ENCODE measurements at places on chromosomes 4 and X.

DNA sequence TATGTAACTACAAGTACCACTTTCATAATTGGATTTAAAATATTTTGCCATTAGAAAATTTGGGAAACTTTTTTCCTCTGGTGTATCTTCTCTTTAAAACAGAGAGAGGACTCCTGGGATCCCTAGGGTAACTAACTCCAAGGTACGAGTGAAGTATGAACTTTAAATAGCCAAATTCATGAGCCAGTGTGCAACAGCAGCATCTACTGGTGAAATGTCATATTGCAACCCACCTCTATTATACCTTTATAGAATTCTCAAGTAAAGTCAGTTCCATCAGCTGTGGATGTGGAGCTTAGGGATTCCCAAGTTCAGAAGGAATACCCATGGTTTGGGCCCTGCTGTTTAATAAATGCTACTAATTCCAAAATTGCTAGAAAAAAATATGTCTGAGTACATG is 282.7 kb upstream of the TAPT1 start:
- no peak for DNase-seq

DNA sequence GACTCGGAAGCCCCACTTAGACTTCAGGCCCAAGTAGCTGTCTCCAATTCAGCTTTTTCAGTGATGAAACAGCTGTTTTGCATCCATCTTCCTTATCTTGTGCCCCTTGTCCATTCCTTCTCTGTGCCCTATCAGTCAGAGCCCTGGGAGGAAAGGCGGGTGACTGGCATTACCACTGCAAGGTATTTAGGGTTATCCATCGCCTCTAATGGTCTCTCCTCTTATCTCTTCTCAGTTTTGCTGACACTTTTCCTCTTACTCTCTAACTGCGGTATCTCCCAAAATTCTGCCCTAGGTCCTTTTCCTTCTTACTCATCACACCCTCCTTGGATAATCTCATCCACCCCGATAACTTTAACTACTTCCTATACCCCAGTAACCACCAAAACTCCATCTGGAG is 13.7 kb downstream of the GAB3 start:
- no peak for DNase-seq

GRCh38 chrX:13015536-13016236 is 28.7 kb downstream of the FAM9C start:
- DNase-seq = no peak

- DNase-seq = no peak
Observed at GRCh38 chr4:185838514-185839193, 26.7 kb upstream of the SORBS2 start.

DNA sequence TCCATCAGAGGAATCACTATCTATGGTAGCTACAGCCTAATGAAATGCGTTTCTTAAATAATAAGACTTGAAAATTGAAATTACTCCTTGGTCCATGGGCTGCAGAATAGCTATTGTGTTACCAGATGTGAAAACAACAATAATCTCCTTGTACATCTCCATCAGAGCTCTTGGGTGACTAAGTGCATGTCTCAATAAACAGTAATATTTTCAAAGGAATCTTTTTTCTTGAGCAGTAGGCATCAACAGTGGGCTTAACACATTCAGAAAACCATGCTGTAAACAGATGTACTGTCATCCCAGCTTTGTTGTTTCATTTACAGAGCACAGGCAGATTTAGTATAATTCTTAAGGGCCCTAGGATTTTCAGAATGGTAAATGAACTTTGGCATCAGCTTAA is 67.3 kb downstream of the GLUD2 start:
- DNase-seq = no peak

GRCh38 chrX:71604796-71605568 is 13.3 kb downstream of the CXCR3 start:
- DNase-seq = no peak

DNA sequence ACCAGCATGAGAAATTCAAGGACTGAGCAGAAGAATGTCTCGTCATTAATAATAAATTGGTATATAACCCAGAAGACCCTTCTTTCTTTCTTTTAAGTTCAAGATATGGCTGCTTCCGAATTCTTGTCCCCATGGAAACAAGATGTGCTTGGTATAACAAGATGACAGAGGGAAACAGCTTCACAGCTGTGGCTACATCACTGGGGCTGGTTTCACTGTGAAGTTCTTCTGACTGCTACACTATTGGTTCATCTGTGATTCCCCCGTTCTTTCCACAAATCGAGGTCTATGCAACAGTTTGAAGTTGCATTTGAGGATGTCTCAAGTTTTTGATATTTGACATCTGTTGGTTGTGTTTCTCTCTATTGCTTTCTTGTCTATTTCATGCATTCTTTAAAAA is 12.3 kb upstream of the DTHD1 start:
- no peak for DNase-seq

DNA sequence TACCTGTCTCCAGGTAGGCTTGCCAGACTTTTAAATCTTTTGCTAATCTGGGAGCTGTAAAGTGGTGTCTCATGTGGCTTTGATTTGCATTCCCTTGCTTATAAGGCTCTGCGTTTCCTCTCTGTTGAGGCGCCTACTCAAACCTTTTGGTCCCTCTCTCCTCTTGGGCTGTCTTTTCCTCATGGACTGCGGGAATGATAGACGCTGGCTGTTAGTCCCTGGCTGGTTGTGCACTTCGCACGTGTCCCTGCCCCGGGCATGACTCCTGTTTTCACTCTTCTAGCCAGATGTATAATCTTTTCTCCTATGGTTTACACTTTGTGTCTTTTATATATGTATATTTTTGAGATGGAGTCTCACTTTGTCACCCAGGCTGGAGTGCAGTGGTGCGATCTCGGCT is 39.7 kb downstream of the RGS12 start:
- peak; percentile 33 for DNase-seq

GRCh38 chrX:134599184-134599914 is 58.9 kb downstream of the PLAC1 start:
- DNase-seq = no peak

- DNase-seq = no peak
Observed at GRCh38 chr4:23945451-23946017, 55.7 kb upstream of the PPARGC1A start.

- DNase-seq = peak; percentile 93
Observed at GRCh38 chr4:40309250-40309774, 25.8 kb upstream of the CHRNA9 start.

DNA sequence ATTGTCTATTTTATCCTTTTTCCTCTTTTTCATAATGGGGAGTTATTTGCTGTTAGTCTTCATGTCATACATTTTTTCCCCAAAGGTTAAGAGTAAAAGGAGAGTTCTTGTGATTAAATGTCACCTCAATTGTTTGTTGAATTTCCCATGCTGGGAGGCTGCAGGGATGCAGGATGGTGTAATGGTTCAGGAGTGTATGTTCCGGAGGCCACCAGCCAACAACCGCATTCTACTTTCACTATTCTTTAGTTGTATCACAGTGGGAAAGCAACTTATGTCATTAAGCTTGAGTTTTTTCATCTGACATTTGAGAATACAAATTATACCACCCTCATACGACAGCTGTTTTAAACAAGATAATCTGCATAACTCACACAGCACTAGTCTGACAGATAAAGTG is 15.4 kb downstream of the AFP start:
- no peak for DNase-seq

- no peak for DNase-seq
Observed at GRCh38 chrX:133989490-133989889, 4.1 kb upstream of the GPC3 start.
